ENCODE measurements at places on chromosomes 16 and 17. TPM values are rescaled to one million over a fixed set of nuclear protein-coding genes. Genes with fewer than 3 reads are reported as not detected.
A peak's percentile ranks its signal among the peaks of the same experiment; 100 is the strongest.

GRCh38 chr17:80940171-80941123 is 51.2 kb upstream of the CHMP6 start:
- no peak for DNase-seq

- no peak for DNase-seq
These were observed 89.4 kb upstream of the TNRC6C start for GRCh38 chr17:77869041-77869599.

- DNase-seq, result no peak
These were observed 177.2 kb downstream of the PMP22 start for GRCh38 chr17:15087946-15088345.

- peak; percentile 57 for DNase-seq
These were observed at the start of gene ZNF778 for GRCh38 chr16:89217388-89218191. ZNF778 (plus strand) TSS chr16:89217703; CDS start chr16:89221128, 3,425 bp downstream.

GRCh38 chr17:50421308-50422051 is 4.5 kb upstream of the ACSF2 start:
- DNase-seq, result peak; percentile 29

GRCh38 chr16:4709481-4709880 is 16.1 kb downstream of the NUDT16L1 start:
- DNase-seq, result no peak

The KRT20 gene
- total RNA-seq, result not detected

DNA sequence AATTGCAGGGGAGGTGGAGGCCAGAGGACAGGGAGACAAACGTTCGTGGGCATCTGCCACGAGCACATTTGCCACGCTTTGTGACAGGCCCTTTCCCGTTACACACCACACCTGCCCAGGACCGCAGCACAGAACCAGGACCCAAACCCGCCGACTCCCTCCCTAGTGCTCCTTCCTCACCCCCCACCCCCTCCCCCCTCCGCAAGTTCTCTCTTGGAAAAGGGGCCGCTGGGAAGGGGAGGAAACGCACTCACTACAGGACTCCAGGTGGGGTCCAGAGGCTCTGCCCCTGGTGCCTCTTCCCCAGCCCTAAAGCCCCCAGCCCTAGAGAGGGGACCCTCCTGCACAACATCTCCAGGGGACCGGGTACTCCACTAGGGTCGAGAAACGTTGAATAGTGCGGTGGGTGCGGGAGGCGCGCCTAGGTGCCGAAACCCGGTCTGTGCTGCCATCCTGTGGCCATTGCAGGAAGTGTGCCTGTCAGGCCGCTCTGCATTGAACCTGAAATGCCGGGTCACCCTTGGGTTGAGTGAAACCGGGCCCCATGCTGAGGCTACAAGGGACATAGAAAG is 21.9 kb upstream of the EIF1 start:
- DNase-seq, result peak; percentile 70

The TBX2 gene
- total RNA-seq, result not detected

The C16orf92 gene
- total RNA-seq, result not detected

GRCh38 chr16:85061566-85061965 is 34.0 kb downstream of the KIAA0513 start:
- DNase-seq, result no peak

- no peak for DNase-seq
These were observed 73.3 kb upstream of the TOB1 start for GRCh38 chr17:50939542-50939794.

DNA sequence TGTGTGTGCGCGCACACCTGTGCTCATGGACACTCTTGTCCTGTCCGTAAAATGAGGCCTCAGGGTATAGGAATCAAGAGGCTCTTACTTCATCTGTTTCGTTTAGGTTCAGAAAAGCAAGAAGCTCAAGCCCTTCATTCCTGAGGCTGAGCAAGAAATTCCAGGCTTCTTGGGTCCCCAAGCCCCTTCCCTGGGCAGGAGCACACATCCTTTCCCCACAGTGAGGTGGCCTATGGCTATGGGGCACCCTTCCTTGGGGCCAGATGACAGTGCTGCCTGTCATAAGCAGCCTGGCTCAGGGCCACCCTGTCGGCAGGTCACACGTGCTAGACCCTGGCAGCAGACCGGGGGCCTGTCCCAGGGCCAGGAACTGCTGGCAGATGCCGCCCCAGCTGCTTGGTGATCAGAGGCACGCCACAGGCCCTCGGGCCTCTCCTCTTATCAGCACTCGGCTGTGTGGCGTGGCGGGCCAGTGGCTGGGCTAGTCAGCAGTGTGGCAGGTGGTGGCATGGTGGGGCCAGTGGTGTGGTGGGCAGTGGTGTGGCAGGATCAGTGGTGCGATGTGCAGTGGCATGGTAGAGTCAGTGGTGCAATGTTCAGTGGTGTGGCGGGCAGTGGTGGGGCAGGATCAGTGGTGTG is 50.2 kb downstream of the NKD1 start:
- DNase-seq, result no peak

DNA sequence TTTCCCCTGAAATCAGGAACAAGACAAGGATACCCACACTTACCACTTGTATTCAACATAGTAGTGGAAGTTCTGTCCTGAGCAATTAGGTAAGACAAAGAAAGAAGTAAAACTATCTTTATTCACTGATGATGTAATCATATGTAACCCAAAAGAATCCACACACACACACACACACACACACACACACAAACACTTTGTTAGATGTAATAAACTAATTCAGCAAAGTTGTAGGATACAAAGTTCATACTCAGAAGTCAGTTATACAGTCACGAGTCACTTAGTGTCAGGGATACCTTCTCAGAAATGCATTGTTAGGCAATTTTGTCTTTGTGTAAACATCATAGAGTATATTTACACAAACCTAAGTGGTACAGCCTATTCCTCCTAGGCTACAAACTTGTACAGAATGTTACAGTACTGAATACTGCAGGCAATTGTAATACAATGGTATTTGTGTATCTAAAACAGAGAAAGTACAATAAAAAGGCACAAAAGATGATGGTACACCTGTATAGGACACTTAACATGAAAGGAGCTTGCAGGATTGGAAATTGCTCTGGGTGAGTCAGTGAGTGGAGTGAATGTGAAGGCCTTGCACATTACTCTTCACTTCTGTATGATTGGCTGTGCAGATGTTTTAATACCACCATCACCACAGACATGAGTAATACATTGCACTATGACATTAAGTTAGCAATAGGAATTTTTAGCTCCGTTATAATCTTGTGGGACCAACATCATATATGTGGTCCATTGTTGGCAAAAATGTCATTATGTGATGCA is 370.1 kb downstream of the ZFHX3 start:
- DNase-seq, result no peak

GRCh38 chr16:7492122-7492521 is 159.5 kb downstream of the RBFOX1 start:
- no peak for DNase-seq

- DNase-seq, result peak; percentile 43
These were observed 14.8 kb upstream of the LIMD2 start for GRCh38 chr17:63714550-63715277.

The PARD6A gene
- total RNA-seq, result 2.3 TPM

DNA sequence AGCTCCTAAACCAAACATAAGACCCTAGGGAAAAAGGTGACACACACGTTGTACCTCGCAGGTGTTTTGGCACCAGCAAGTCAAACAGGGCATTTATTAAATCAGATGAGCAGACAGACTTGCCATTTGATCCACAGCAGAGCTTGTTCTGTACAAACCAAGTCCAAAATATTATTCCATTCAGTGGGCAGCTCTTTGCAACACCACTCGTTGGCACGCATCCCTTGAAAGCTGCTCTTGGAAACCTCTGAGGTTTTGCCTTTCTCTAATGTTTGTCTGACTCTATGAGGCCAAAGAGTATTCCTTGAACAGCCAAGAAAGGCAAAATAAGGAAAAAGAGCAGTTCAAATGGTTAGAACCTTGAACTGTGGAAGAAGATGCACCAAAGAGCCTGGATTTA is 12.7 kb downstream of the TMEM100 start:
- DNase-seq, result no peak

The CHST5 gene
- total RNA-seq, result 0.13 TPM

All from dermis microvascular lymphatic vessel endothelial cell (primary cell).